ENCODE measurements at places on chromosomes 16 and 17. TPM values are rescaled to one million over a fixed set of nuclear protein-coding genes. Genes with fewer than 3 reads are reported as not detected.

DNA sequence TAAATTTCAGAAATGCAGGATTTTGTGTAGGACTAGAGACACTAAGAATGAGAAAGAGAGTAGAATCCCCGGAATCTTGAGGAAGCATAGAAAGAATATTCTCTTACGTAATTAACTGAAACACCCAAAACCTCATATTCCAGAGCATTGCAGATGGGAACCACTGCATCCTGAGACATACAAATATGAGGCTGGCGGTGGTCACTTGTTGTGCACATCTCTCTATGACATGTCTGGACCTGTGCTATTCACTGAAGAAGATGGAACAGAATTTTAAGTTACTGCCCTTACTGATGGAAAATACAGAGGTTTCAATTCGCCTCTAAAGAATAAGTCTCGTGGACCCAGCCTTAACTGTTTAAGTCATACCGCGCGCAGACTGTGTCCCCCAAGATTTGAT, 806 bp downstream of the RAD51C start:
- H3K4me1 ChIP-seq: peaks cover 40% of the 10 kb centered on the region
- peak overlapping the region; percentile 88 for H3K27ac ChIP-seq
- peaks cover 36% of the 10 kb centered on the region for H3K36me3 ChIP-seq
- H3K4me3 ChIP-seq: peak overlapping the region; percentile 90
- no peak for DNase-seq
- no peaks in the 10 kb centered on the region for H3K27me3 ChIP-seq

GRCh38 chr17:72631568-72631948, 460.9 kb downstream of the SLC39A11 start:
- peaks cover 24% of the 10 kb centered on the region for H3K4me1 ChIP-seq
- no peak overlapping the region for H3K27ac ChIP-seq
- H3K36me3 ChIP-seq: no peaks in the 10 kb centered on the region

DNA sequence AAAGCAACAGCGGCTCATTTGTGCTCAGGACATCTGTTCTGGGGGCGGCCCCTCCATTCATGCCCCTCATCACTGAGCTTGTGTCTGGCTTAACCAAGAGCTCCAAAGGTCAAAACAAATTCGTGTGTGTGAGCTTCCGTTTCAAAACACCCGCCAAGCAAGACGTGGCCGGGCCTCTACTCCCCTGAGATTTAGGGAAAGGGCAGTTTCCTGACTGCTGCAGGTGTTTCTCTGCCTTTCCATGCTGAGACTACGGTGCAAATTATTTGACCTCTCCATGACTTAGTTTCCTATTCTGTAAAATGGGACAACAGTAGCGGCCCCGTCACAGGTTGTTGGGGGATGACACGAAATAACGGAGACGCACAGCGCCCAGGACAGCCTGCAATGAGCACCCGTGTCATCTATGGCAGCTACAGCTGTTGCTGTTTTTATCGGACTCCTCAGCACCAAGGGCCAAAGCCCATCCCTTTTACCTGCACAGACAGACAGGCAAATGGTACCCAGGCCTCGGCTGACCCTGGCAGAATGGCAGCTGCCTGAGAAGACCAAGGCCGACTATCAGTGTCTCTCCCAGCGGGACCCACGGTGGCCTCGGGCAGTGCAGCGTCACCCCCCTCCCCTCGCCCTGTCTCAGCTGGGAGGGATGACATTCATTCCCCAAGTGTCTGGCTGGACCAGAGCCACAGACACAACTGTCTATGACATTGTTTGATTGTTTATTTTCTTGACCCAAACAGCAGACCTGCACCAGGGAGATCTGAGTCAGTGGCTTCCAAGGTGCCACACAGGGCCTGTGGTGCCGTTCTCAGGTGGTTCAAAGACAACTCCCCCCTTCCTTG, 50.7 kb upstream of the DOC2B start:
- H3K36me3 ChIP-seq: no peaks in the 10 kb centered on the region
- H3K27me3 ChIP-seq: no peaks in the 10 kb centered on the region
- H3K4me1 ChIP-seq: no peaks in the 10 kb centered on the region
- H3K4me3 ChIP-seq: no peak overlapping the region
- H3K27ac ChIP-seq: no peak overlapping the region

- peak; percentile 42 for DNase-seq
- peaks cover 61% of the 10 kb centered on the region for H3K4me1 ChIP-seq
- H3K36me3 ChIP-seq: peaks cover 36% of the 10 kb centered on the region
- H3K27me3 ChIP-seq: peaks cover 7% of the 10 kb centered on the region
- H3K4me3 ChIP-seq: peak overlapping the region; percentile 83
- peak overlapping the region; percentile 69 for H3K27ac ChIP-seq
Observed at GRCh38 chr17:14303343-14304221, 2.7 kb downstream of the HS3ST3B1 start.

DNA sequence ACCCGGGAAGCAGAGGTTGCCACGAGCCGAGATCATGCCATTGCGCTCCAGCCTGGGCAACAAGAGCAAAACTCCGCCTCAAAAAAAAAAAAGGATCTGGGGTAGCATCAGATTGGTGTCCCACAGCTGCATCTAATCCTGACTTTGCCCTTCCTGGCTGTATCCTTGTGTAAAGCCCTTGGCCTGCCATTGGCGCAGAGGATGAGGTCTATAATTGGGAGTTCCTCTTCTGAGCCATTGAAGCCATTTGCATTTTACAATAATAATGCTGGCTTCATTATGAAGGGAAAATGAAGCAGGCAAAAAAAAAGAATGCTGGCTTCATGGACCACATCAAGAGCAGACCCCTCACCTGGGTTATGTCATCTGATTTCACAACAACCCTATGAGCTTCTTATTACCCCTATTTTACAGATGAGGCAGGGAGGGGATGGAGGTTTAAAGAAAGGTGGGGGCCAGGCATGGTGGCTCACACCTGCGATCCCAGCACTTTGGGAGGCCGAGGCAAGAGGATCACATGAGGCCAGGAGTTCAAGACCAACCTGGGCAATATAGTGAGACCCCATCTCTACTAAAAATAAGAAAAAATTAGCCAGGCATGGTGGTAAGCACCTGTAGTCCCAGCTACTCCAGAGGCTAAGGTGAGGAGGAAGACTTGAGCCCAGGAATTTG, 1.2 kb upstream of the LITAFD start:
- H3K27me3 ChIP-seq: peaks cover 4% of the 10 kb centered on the region
- DNase-seq: no peak
- no peak overlapping the region for H3K4me3 ChIP-seq
- no peaks in the 10 kb centered on the region for H3K36me3 ChIP-seq
- H3K27ac ChIP-seq: no peak overlapping the region

DNA sequence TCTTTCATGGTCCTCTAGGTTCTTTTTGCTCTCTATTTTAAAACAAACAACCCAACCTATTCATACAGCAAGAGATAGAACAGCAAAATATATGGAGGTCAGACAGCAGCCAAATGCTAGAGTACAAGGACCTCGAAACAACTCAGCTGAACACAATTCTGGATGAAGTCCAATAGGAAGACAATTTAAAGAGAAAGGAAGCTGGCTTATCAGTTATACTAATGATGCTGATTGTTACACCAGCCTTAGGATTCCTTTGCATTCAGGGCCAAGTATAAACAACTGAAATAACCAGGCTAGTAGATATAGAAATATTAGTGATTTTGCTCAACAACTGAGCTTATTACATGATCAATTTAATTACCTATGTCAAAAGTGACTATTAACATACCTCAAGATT, 2.5 kb downstream of the SSH2 start:
- H3K4me1 ChIP-seq: peaks cover 25% of the 10 kb centered on the region
- DNase-seq: no peak
- H3K36me3 ChIP-seq: peaks cover 16% of the 10 kb centered on the region
- H3K27ac ChIP-seq: no peak overlapping the region
- no peak overlapping the region for H3K4me3 ChIP-seq
- H3K27me3 ChIP-seq: no peaks in the 10 kb centered on the region

- no peak for DNase-seq
- peaks cover 31% of the 10 kb centered on the region for H3K36me3 ChIP-seq
- no peaks in the 10 kb centered on the region for H3K27me3 ChIP-seq
- peaks cover 8% of the 10 kb centered on the region for H3K4me1 ChIP-seq
- no peak overlapping the region for H3K4me3 ChIP-seq
Observed at GRCh38 chr16:67579686-67580085, 17.4 kb downstream of the CTCF start.

DNA sequence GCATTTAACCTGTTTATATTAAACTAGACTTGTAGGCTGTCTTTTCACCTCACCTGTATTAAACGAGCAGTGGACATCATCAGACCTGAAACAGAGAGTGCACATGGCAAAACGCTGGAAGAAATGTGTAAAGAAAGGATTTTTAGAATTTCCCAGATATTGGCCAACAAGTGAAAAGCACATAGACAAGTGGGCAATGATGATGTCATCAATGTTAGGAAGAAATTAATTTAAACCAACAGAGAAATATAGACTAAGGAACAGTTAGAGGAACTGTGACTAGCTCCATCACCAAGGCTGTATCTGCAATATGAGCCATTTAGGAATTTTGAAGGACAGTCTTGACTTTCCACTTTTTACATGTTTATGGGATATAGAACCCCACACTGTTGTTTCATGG, 67.1 kb upstream of the SLC12A3 start:
- no peaks in the 10 kb centered on the region for H3K4me1 ChIP-seq
- no peak overlapping the region for H3K27ac ChIP-seq
- no peaks in the 10 kb centered on the region for H3K27me3 ChIP-seq

GRCh38 chr17:2178798-2179501, 124.0 kb downstream of the HIC1 start:
- no peak overlapping the region for H3K27ac ChIP-seq
- H3K4me3 ChIP-seq: no peak overlapping the region
- H3K27me3 ChIP-seq: no peaks in the 10 kb centered on the region
- H3K36me3 ChIP-seq: peaks cover 28% of the 10 kb centered on the region

DNA sequence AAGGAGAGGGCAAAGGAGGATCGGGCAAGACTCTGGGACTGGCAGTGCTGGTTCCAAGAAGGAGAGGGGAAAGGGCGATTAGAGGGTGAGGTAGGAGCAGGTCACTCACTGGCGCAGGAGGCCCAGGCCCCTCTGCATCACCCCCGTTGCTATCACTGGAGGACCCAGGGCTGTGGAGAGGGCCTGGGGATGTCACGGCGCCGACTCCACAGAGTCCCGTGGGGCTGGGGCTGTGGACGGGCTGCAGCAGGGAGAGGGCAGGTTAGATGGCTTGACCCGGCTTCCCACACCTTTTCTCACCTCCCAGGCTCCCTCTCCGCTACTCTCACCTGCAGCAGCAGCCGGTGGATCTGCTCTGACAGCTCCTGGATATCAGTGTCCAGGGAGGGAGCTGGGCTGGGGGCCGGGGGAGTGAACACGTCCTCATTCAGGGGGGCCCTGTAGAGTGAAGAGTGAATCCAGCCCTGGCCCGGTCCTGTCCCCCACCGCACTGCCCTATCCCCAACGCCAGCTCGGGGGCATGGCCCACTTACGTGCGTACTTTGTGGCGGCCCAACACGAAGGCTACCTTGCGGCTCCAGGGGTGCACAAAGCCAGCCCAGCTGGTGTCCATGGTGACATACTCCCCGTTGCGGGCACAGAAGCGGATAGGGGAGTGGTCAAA, 4.9 kb downstream of the PER1 start:
- H3K27ac ChIP-seq: peak overlapping the region; percentile 40
- H3K36me3 ChIP-seq: peaks cover 61% of the 10 kb centered on the region
- peaks cover 20% of the 10 kb centered on the region for H3K4me1 ChIP-seq
- no peaks in the 10 kb centered on the region for H3K27me3 ChIP-seq
- H3K4me3 ChIP-seq: no peak overlapping the region
- no peak for DNase-seq

DNA sequence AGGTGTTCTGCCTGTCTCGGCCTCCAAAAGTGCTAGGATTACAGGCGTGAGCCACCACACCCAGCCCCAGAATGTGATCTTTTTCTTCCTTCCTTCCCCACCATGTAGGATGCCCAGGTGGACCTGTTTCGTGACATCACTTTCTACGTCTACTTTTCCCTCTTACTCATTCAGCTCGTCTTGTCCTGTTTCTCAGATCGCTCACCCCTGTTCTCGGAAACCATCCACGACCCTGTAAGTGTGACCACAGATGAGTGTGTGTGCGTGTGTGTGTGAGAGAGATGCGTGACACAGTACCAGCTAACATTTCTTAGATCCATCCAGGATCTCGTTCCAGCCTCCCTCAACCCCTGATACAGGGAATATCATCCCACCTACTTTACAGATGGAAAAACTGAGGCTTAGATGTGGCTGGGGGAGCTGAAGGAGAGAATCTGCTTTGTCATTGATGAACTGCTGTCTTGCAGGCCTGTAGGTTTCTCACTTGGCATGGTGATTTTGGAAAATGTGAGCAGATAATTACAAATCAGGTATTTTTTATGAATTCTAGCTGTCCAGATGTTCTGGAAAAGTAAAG, 67.1 kb downstream of the ABCC1 start:
- DNase-seq: no peak
- no peaks in the 10 kb centered on the region for H3K27me3 ChIP-seq
- H3K4me1 ChIP-seq: peaks cover 11% of the 10 kb centered on the region
- no peak overlapping the region for H3K27ac ChIP-seq
- no peak overlapping the region for H3K4me3 ChIP-seq
- peaks cover 42% of the 10 kb centered on the region for H3K36me3 ChIP-seq

DNA sequence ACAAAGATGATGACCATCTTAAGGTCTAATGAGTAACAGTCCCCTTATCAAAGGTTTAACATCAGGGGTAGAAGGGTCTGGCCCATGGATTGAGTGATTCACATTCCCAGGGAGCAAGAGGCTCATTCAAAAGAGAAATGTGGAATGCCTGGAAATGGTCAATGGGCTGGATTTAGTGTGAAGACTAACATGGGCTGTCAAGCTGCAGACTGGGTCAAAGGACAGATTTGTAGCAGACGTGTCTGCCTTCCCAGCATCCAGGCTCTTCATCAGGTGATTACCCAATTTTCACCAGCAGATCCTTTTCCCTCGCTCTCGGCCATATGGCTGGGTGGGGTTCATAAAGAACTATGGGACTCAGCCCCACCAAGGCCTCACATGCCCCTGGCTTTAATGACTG, 26.8 kb downstream of the DCUN1D3 start:
- no peaks in the 10 kb centered on the region for H3K27me3 ChIP-seq
- DNase-seq: no peak
- H3K27ac ChIP-seq: peak overlapping the region; percentile 93
- H3K4me1 ChIP-seq: peaks cover 74% of the 10 kb centered on the region

GRCh38 chr16:89322321-89323119, 105.0 kb downstream of the ZNF778 start:
- H3K36me3 ChIP-seq: peaks cover 58% of the 10 kb centered on the region
- H3K27ac ChIP-seq: peak overlapping the region; percentile 71
- DNase-seq: no peak
- no peaks in the 10 kb centered on the region for H3K27me3 ChIP-seq
- peaks cover 96% of the 10 kb centered on the region for H3K4me1 ChIP-seq

- H3K36me3 ChIP-seq: peaks cover 81% of the 10 kb centered on the region
- H3K27ac ChIP-seq: no peak overlapping the region
- H3K4me3 ChIP-seq: no peak overlapping the region
- H3K4me1 ChIP-seq: peaks cover 51% of the 10 kb centered on the region
- no peaks in the 10 kb centered on the region for H3K27me3 ChIP-seq
Observed at GRCh38 chr17:76723812-76724211, 2.6 kb downstream of the JMJD6 start.

NETO2 gene
- total RNA-seq: 13.5 TPM

HOXB6 gene
- total RNA-seq: 0.60 TPM

IFI35 gene
- total RNA-seq: 154 TPM

CHRNE gene
- total RNA-seq: 0.33 TPM

KCNG4 gene
- total RNA-seq: not detected

DNAI2 gene
- total RNA-seq: 3.1 TPM

SLC13A5 gene
- not detected for total RNA-seq

GPR139 gene
- total RNA-seq: not detected

All from activated CD4-positive, alpha-beta memory T cell treated with anti-CD3 and anti-CD28 coated beads, Interleukin-2, amount 10 ng/mL, durations not matched to agents 7 days and 5 days (primary cell).